Stimulated activated CD8-positive, alpha-beta memory T cell treated with anti-CD3 and anti-CD28 coated beads, Interleukin-2, amount 100 ng/mL, for 1 hour (primary cell): ENCODE measurements at places on chromosomes 1 and 21.

DNA sequence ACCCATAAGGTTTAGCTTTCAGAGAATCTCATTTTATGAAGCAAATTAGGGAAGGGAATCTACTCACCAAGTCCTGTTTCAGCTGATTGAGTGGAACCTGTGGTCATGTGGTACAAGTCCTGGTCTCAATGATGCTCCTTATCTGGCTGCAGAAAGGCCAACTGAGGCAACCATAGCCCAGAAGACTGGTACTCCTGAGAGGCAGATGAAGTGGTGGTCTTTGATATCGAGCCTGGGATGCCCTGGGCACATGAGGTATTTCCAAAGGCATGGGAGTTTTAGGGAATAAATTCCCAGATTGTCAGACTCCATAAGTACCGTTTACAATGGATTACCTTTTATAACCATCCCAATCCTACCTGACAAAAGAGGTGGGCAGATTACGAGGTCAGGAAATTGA lies 3.3 kb downstream of the MX1 start:
- DNase-seq: no peak

DNA sequence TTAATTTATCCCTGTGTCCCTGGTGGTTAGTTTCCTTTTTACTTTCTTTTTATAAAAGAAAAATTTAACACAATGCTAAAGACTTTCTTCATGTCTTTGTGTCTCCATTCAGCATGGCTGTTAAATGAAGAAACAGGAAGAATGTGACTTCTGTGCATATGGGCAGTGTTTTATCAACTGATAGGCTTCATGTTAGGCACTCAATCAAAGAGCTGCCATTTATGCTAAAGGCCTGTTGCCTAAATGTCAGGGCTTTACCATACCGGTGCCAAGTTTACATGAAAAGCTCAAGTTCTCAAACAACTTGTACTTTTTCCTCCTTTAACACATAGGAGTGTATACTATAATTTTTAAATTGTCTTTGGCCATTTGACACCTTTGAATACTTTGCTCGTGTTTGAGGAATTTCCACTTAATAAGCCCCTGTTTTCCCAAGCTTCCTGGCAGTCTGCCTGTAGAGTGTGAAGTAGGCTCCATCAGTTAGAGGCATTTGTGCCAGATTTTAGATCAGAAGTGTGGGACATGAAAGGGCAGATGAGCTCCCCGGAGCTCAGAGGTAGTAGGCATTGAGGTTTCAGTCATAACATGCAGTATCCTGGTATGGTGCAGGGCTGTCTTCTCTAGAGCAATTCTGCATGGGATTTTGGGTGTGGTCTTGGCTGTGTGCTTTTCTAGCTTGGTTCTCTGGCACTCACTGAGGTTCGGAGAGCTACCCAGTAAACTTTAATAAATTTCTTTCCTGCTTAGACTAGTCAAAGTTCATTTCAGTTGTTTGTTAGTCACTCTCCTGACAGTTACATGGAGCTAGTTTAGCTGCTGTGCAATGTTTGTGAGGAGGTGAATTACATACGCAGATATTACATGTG lies 119.0 kb downstream of the LEPR start:
- no peak for DNase-seq

- no peak for DNase-seq
Measured at GRCh38 chr1:182484531-182485257, 34.7 kb downstream of the RGSL1 start.

GRCh38 chr1:34645919-34646318 lies 108.9 kb upstream of the GJB5 start:
- no peak for DNase-seq

DNA sequence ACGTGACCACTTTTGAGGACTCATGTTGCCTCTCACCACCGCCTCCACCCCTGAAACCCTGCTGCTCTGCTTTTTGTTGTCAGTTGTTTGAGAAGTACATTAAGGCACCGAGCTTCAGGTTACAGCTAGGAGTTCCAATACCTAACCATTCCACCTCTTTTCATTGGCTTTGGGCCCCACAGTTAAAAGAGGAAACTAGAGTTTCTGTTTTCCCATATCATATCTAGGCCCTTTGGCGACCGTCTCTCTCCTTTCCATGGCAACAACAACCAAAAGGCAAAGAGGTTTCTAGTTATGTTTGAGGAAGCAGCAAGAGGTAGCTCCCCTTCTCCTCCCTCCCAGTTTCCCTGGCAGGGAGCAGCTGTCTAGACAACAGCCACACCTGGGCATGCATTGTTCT lies 5.9 kb downstream of the ANKRD35 start:
- DNase-seq: no peak

- no peak for DNase-seq
Measured at GRCh38 chr1:62159940-62160348, 34.7 kb upstream of the L1TD1 start.

DNA sequence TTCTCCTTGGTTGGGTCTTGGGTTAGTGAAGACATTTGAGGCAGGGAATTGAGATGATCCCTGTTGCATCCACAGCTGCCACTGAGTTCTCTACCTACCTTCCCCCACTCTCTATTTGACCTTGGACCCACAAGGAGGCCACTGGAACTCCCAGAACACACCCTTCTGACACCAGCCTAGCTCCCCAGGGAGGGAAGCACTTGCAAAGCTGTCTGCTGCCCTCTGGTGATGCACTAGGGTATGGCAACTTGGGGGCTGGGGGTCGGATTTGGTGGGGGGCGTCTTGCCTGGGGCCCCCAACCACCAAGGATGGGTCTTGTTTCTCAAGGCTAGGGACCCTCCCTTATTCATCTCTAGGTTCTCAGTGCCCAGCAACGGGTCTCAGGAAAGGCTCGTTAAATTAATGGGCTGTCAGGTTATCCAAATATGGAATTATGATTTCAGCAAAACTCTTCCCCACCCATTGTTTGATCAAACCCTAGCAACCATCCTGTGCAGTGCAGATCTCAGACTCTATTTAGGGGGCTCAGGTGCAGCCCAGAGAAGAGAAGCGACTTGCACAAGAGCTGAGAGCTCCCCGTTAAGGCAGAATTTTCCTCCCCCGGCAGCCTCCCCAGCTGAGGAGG lies 177.8 kb upstream of the KLHDC7A start:
- no peak for DNase-seq

DNA sequence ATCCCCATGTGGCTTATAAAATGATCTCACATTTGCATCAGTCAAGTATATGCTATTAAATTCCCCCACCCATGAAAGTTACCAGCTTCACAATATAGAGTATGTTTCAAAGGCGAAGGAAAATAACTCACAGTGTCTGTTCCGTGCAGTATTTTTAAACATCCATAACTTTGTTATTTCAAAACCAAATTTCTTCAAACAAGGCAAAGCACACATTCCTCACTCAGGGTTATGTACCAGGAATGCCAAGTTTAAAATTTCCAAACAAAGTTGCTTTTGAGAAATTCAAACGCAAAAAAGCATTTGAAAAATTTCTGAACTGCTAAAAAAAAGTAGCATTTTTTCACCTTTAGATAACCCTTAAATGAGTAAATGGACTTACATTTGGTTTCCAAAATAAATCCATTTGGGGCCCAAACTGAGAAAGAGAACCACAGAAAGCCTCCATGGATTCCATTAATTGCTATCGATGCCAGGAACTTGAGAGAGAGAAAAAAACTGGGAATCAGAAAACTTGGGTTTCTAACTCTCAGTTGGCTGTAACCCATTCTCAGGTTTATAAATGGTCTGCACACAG lies 149.5 kb downstream of the SLC30A10 start:
- DNase-seq: no peak

DNA sequence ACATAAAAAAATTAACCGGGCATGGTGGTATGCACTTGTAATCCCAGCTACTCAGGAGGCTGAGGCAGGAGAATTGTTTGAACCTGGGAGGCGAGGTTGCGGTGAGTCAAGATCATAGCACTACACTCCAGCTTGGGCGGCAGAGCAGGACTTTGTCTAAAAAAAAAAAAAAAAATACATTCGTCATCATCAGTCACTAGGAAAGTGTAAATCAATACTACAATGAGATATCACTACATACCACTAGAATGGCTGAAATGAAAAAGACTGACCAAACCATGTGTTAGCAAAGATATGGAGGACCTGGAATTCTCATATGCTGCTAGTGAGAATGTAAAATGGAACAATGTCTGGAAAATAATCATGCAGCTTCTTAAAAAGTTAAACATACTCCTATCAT lies 9.3 kb downstream of the SPATA45 start:
- no peak for DNase-seq

DNA sequence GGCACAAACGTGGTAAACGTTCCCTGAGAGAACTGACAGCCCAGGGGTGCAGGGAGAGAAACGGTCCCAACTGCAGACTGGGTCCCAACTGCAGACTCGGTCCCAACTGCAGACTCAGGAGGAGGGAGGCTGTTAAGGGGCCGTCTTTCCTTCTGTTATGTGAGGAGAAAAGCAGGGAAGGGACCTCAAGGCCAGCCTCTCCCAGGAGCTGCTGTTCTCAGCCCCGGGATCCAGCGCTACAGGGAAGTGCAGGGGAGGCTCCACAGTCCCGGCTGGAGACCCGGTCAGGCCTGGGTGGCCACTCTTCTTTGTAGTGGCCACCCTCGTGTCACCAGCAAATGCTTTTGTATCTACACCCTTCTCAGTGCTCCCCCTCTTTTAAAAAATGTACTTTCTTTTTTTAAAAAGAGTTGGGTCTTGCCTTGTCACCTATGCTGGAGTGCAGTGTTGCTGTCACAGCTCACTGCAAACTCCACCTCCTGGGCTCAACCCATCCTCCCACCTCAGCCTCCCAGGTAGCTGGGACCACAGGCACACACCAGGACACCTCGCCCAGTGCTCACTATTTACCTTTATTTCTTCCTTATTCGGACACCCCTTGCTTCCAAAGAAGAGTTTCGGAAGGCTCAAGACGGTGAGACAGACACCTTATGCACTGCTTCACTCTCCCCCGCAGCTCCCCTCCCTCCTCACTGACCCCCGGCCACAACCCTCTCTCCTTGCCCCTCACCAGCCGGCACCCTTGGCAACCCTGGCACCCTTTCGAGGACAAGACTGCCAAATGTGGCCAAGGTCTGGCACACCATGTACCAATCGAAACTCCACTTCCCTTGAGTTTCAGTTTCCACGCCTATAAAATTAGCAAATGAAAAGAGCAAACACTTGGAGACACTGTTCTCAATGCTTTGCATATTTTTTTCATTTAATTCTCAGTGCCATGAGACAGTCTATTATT lies 21.8 kb downstream of the CAPN2 start:
- no peak for DNase-seq

DNA sequence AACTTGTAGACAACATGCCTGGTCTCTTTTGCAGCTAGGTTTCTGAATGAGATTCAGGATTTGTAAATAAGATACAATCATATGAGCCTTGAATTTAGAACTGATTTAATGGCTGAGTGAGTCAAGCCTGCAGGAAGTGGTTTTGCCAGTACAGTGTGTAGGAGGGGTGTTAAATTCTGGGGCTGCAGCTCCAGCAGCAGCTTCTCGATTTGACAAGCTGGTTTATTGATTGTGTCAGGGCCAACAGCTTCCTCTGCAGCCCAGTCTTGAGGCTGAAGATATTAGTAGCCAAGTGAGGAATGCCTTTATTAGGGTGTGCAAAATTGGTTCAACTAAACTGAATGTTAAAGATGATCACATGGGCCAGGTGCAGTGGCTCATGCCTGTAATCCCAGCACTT lies 11.5 kb upstream of the PLA2G5 start:
- DNase-seq: no peak

DNA sequence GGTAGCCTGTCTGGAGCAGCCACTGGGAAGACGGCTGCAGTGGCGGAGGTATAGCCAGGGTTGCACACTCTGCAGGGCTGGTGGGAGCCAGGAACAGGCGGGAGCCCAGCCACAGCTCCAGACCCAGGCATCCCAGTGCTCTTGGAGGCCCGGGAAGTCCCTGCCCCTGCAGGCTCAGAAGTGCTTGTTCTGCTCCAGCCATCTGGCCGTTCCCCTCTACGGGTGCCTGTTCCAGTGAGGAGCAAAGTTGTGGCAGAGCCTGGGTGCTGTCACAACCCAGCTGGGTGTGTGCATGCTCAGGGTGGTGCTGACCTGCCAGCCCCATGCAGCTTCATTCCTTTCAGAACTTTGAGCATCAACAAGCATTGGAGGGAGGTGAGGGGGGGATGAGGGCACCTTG lies 31.7 kb upstream of the BACE2 start:
- DNase-seq: no peak

- no peak for DNase-seq
Measured at GRCh38 chr1:11874258-11874562, 15.5 kb upstream of the NPPB start.

GRCh38 chr1:18761948-18762840 lies 97.3 kb downstream of the TAS1R2 start:
- no peak for DNase-seq

DNA sequence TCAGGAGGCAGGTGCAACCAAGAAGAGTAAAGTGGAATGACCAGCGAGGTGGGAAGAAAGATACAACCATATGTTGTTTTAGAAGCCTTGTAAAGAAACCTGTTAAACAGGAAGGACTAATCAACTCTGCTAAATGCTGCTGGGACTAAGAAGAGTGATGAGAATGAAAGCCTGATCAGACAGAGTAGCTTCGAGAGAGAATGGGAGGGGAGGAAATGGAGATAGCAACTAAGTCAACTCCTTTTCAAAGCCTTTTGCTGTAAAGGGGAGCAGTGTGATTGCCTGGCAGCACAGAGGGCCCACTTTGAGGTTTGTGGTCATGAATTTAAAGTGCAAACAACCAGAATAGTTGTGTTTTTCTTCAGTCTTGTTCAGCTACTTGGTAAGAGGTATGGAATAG lies 31.4 kb downstream of the SLC30A7 start:
- peak; percentile 19 for DNase-seq

GRCh38 chr1:198604975-198605374 lies 33.9 kb upstream of the PTPRC start:
- DNase-seq: no peak

DNA sequence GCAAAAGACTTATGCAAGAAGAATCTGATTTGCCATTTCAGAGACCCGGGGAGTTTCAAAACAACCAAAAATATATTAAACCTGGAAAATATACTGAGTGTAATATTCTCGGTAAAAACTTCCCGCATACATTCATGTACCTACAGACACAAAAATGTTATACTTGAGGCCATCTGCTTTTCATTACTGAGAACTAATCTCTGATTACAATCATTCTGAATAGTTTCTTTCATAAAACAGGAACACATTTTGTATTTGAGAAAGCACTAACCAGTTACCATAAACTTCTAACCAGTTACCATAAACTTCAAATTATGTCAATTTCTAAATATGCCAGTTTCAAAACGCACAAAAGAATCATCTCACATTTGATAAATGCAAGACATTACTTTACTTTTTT lies 7.8 kb downstream of the ZNHIT6 start:
- DNase-seq: no peak

DNA sequence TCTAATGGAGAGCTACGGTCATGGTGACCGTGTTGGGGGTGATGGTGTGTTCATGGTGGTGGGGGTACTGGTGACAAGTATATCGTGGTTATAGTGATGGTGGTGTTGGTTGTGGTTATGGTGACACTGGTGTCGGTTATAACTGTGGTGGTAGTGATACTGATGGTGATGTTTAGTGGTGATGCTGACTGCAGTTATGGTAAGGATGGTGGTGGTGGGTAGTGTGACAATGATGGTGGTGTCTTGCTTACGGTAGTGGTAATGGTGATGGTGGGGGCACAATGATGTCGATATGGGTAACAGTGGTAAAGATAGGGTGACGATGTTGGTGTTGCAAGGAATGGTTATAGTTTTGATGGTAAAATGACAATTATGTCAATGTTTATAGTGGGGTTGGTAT lies 98.9 kb upstream of the SLC2A1 start:
- DNase-seq: no peak
